ENCODE measurements at places on chromosomes 12 and 14. TPM values are rescaled to one million over a fixed set of nuclear protein-coding genes. Genes with fewer than 3 reads are reported as not detected.

MANSC4 gene
- total RNA-seq = not detected

CACNA1C gene
- total RNA-seq = 0.05 TPM

TUNAR gene
- not detected for total RNA-seq

MGP gene
- 38.0 TPM for total RNA-seq

P2RX2 gene
- not detected for total RNA-seq

MYO1H gene
- total RNA-seq = not detected

KRT73 gene
- not detected for total RNA-seq

GSC gene
- not detected for total RNA-seq

INHBC gene
- not detected for total RNA-seq

ALX1 gene
- total RNA-seq = not detected

Data from mammary microvascular endothelial cell (primary cell).